ENCODE measurements at places on chromosomes 5 and 9. TPM values are rescaled to one million over a fixed set of nuclear protein-coding genes. Genes with fewer than 3 reads are reported as not detected.
A peak's percentile ranks its signal among the peaks of the same experiment; 100 is the strongest.

DNA sequence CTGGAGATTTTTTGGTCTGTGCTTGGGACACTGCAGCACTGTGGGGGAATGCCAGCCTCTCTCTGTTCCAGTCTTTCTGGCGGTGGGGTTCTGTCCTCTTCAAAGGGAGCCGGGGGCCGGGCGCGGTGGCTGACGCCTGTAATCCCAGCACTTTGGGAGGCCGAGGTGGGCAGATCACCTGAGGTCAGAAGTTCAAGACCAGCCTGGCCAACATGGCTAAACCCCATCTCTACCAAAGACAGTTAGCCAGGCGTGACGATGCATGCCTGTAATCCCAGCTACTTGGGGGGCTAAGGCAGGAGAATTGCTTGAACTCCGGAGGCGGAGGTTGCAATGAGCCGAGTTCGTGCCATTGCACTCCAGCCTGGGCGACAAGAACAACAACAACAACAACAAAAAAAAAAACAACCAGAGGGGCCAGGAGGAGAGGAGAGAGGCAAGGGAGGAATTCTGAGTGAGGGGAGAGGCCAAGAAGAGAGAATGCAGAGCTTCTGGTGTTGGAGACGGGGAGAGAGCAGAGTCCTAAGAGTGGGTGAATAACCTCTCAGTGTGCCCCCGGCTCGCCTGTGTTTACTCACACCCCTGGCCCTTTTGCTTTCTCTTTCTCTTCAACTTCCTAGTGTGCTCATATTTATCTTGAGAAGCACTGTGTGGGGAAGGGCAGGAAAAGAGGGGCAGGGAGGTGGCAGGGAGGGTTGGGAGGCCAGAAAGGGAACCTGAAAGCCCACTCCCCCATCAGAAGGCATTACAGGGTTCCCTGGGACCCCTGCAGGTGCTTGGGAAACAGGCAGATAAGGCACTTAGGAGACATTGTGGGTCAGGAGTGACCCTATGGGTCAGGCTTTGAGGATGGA, 3.2 kb upstream of the SET start:
- peak; percentile 80 for DNase-seq

- no peak for DNase-seq
Observed at GRCh38 chr9:79745752-79746336, 174.1 kb downstream of the TLE4 start.

C5orf52 gene
- polyA plus RNA-seq = not detected

WNT8A gene
- polyA plus RNA-seq = not detected

SPINK4 gene
- polyA plus RNA-seq = 19.1 TPM

NXNL2 gene
- polyA plus RNA-seq = not detected

ANKRD31 gene
- 0.08 TPM for polyA plus RNA-seq

DNA sequence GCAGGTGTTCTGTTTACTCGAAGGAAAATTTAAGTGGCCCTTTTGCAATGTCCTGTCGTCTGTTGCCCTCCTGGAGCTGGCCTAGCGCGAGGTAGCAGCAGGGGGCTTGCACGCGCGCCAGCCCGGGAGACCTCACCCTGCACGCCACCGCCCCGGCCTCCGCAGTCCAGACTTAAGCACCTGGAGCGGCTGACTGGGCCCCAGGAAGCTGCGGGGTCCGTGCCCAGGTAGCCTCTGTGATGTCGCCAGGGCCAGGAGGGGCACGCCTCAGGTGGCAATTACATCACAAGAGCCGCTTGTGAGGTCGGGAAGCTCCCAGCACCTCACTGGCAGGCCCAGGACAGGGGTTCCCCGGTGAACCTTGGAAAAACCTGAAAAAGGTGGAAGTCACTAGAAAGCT, at the start of gene SAXO1:
Gene SAXO1, minus strand, starts transcription at position 195 of the 400 bp plus-strand sequence. CDS start 301 bp downstream, outside the sequence.
- no peak for DNase-seq

RBM18 gene
- polyA plus RNA-seq = 6.0 TPM

- DNase-seq = no peak
Observed at GRCh38 chr5:66807743-66808142, 211.6 kb downstream of the MAST4 start.

DNA sequence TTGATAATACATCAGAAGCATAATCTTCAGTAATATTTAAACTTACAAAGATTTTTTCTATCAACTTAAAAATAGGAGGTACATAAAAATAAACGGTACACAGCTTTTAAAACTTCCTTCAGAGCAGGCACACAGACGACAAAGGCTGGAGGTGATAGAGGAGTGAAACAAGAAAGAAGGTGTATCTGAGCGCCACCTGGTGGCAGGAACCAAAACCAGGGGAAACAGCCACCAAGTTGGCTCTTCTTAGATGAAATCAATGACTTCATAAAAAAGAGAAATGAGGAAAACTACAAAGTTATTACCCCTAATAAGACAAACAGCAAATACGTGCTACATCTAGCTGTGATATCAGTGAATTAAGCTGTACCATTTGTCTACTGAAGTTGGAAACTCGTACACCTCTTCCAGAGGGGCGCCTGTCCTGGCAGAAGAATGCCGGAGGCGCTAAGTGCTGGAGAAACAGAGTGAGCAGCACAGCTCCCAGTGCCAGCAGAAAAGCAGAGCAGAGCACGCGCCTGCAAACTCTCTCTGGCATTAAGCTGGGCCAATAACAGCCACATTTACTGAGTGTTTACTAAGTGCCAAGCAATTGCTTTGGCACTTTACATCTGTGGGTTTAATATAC, 85.9 kb downstream of the SETX start:
- DNase-seq = peak; percentile 78

Data from stomach (tissue), 19 donors.